ENCODE measurements at places on chromosomes 2 and 18. TPM values are rescaled to one million over a fixed set of nuclear protein-coding genes. Genes with fewer than 3 reads are reported as not detected.

- no peaks in the 10 kb centered on the region for H3K4me1 ChIP-seq
- no peak for DNase-seq
- no peaks in the 10 kb centered on the region for H3K36me3 ChIP-seq
- no peak overlapping the region for H3K27ac ChIP-seq
Observed at GRCh38 chr2:67243919-67244318, 153.2 kb upstream of the ETAA1 start.

DNA sequence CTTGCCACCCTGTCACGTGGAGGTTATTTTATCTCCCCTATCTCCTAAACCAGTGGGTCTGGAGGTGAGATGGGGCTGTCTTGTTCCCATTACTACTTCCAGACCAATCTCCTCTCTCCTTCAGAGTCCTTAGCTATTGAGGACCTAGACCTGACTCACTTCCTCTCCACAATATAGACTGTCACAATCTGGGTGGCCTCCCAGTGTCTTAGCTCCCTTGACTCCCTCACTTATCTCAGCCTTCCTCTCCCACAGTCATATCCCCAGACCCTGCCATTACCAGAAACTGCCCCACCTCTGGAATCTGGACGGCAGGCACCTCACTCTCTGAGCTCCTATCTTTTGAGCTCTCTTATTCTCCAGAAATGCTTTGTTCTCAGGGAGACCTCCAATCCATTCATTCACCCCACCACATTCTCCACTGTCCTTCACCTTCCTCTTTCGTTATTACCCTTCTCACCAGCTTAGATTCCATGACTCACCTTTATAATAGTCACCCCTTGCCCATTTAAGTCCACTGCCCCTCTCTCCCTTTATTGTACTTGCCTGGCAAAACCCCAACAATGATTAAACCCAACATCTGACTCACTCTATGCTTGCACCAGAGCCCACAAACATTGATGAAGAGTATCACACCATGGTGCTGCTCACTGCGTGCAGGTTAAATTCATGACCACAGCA lies 23.3 kb upstream of the SIX3 start:
- no peak overlapping the region for H3K4me3 ChIP-seq
- H3K27ac ChIP-seq: no peak overlapping the region
- no peaks in the 10 kb centered on the region for H3K36me3 ChIP-seq
- H3K4me1 ChIP-seq: no peaks in the 10 kb centered on the region
- peaks cover 36% of the 10 kb centered on the region for H3K27me3 ChIP-seq
- no peak for DNase-seq

The CD207 gene
- total RNA-seq: not detected

- no peaks in the 10 kb centered on the region for H3K36me3 ChIP-seq
- H3K4me1 ChIP-seq: no peaks in the 10 kb centered on the region
- H3K27me3 ChIP-seq: no peaks in the 10 kb centered on the region
- DNase-seq: no peak
Observed at GRCh38 chr2:128600581-128601297, 282.1 kb upstream of the HS6ST1 start.

The IL18RAP gene
- total RNA-seq: 9.0 TPM

The KYNU gene
- not detected for total RNA-seq

DNA sequence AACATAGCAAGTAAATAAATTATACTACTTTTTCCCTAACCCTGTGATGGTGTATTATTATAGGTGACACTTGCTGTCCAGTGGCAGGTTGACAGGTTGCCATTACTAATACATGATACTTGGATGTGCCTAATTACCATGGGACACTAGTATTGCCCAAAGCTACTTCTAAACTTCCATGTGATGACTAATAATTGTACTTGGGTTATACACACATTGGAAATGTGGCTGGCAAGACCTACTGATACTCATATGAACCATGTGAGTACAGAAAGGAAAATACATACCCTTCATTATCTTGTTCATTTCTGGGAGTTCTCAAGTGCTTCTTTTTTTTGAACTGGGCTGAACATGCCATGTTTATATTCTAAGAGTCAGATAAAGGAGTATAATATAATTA lies 156.4 kb downstream of the IKZF2 start:
- H3K4me3 ChIP-seq: no peak overlapping the region
- no peaks in the 10 kb centered on the region for H3K27me3 ChIP-seq
- H3K36me3 ChIP-seq: no peaks in the 10 kb centered on the region

DNA sequence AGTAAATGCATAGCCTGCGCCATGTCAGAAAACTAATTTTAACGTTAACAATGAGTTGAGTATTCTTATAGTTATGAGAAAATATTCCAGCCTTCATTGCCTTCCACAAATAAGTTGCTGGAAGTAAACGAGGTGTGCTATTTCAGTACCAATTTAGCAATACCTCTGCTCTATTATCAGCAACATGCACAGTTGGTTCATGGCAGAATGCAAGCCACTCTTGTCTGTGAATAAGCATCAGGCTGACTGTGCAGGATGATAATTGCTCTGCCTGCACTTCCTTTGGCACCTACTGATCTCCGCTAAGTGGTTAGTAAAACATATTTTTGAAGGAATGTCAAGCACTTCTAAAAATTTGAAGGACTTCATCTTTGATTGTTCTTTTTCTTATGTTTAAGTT lies 261.9 kb upstream of the SIX3 start:
- H3K27me3 ChIP-seq: no peaks in the 10 kb centered on the region
- no peak overlapping the region for H3K4me3 ChIP-seq
- H3K27ac ChIP-seq: no peak overlapping the region
- no peaks in the 10 kb centered on the region for H3K4me1 ChIP-seq
- DNase-seq: no peak

The C1QL2 gene
- not detected for total RNA-seq

DNA sequence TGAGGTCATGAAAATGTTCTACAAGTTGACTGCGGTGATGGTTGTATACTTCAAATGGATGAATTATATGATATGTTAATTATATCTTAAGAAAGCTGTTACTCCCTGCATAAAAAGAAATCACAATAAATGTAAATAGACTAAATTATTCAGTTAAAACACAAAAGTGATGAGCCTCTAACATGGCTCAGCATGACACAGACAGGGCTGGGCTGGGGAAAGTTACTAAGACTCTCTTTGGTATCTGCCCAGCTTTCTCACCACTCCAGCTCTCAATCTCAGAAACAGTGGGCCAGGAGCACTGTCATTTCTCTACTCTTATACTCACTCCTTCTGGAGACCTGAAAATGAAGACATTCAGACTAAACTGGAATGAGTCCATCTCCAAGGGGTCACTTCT lies 3.5 kb downstream of the CYP27C1 start:
- no peaks in the 10 kb centered on the region for H3K36me3 ChIP-seq
- DNase-seq: no peak
- H3K27ac ChIP-seq: no peak overlapping the region
- H3K4me1 ChIP-seq: peaks cover 18% of the 10 kb centered on the region

GRCh38 chr2:132815516-132815915 lies 145.5 kb upstream of the LYPD1 start:
- DNase-seq: no peak
- no peak overlapping the region for H3K4me3 ChIP-seq
- no peaks in the 10 kb centered on the region for H3K4me1 ChIP-seq
- no peaks in the 10 kb centered on the region for H3K27me3 ChIP-seq

The PLA2R1 gene
- total RNA-seq: not detected

DNA sequence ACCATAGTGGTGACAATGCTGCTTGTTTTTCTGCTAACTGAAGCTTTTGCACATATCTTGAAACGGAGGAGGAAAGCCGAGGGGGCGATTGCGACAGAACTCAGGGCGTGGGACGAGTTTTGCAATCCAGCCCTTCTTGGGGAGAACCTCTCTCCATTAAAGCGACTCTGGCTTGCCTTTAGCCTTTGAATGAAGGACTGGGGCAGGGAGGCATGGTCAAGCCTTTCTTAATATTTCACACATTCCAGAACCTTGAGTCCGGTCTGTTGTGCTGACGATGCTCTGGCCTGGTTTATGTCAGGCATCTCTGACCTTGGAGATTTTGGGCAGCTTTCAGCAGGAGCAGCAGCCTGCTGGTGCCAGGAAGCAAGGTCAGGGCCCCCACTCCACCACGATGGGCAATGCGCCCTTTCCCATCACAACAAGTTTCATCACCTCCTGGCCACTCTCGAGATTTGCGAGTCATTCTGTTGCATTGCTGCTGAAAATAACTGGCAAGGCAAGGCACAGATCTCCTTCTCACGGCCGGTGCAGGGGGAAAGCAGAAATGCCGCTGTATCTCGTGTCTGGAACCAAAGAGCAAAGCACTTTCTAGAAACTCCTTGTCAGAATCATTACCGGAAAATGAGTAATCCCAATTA lies 10.8 kb downstream of the EMILIN2 start:
- no peak for DNase-seq
- H3K27me3 ChIP-seq: peaks cover 2% of the 10 kb centered on the region
- H3K4me1 ChIP-seq: peaks cover 10% of the 10 kb centered on the region
- H3K4me3 ChIP-seq: no peak overlapping the region

The PSD4 gene
- 170 TPM for total RNA-seq

The GLI2 gene
- not detected for total RNA-seq

DNA sequence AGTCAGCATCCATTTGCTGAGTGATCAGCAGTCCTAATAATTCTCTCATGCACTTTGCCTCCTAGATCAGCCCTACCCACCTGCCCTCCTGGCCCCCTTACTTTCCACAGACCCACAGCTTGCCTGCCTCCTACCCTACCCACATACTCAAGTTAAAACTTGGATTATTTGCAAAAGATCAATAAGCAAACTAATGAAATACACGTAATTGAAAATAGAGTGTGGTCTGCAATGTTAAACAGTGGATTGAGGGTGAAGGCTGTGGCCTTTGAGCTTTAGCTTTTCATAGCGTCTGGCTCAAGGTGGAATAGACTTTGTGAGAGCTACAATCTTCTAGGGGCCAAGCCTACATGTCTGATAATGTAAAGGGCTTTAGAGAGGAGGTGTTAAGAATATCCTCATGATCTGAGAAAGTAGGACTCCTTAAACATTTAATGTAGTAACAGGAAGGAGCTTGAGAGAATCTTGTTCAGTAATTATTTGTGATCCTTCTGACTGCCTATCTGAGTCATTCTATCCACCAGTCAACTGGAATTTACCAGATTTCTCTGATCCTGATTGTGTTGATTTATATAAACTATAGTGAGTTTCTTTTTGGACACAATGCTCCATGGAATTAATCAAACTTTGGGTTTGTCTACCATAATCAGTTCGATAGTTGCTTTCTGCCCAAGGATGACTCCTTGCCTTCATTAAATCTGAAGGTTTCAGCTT lies 310.0 kb downstream of the HRH4 start:
- DNase-seq: no peak
- no peak overlapping the region for H3K4me3 ChIP-seq
- H3K27ac ChIP-seq: no peak overlapping the region
- H3K4me1 ChIP-seq: no peaks in the 10 kb centered on the region
- no peaks in the 10 kb centered on the region for H3K36me3 ChIP-seq

The ITPRIPL1 gene
- total RNA-seq: 30.2 TPM

The NTSR2 gene
- total RNA-seq: not detected

The DSEL gene
- total RNA-seq: 0.12 TPM

- peaks cover 3% of the 10 kb centered on the region for H3K27me3 ChIP-seq
- peaks cover 31% of the 10 kb centered on the region for H3K4me1 ChIP-seq
- H3K36me3 ChIP-seq: no peaks in the 10 kb centered on the region
- no peak overlapping the region for H3K4me3 ChIP-seq
Observed at GRCh38 chr2:112712465-112712864, 8.4 kb upstream of the NT5DC4 start.

GRCh38 chr2:219661955-219662395 lies 34.5 kb downstream of the SLC4A3 start:
- no peak for DNase-seq
- no peak overlapping the region for H3K27ac ChIP-seq
- H3K36me3 ChIP-seq: no peaks in the 10 kb centered on the region
- H3K4me3 ChIP-seq: no peak overlapping the region
- H3K4me1 ChIP-seq: no peaks in the 10 kb centered on the region

- no peaks in the 10 kb centered on the region for H3K4me1 ChIP-seq
- DNase-seq: no peak
- H3K36me3 ChIP-seq: no peaks in the 10 kb centered on the region
- no peak overlapping the region for H3K4me3 ChIP-seq
- no peak overlapping the region for H3K27ac ChIP-seq
Observed at GRCh38 chr2:47735136-47735869, 47.6 kb upstream of the MSH6 start.

- H3K4me1 ChIP-seq: no peaks in the 10 kb centered on the region
- no peak overlapping the region for H3K27ac ChIP-seq
- no peaks in the 10 kb centered on the region for H3K36me3 ChIP-seq
- no peak overlapping the region for H3K4me3 ChIP-seq
- no peak for DNase-seq
- H3K27me3 ChIP-seq: no peaks in the 10 kb centered on the region
Observed at GRCh38 chr2:59461127-59461526, 1092.3 kb downstream of the BCL11A start.

- H3K4me1 ChIP-seq: peaks cover 6% of the 10 kb centered on the region
- peak; percentile 68 for DNase-seq
- no peaks in the 10 kb centered on the region for H3K36me3 ChIP-seq
- H3K4me3 ChIP-seq: peak overlapping the region; percentile 43
- H3K27ac ChIP-seq: no peak overlapping the region
- peaks cover 24% of the 10 kb centered on the region for H3K27me3 ChIP-seq
Observed at GRCh38 chr18:77899972-77900754, 650.5 kb downstream of the GALR1 start.

GRCh38 chr2:45782436-45782835 lies 131.0 kb downstream of the PRKCE start:
- H3K27me3 ChIP-seq: no peaks in the 10 kb centered on the region
- H3K36me3 ChIP-seq: no peaks in the 10 kb centered on the region
- H3K27ac ChIP-seq: no peak overlapping the region
- DNase-seq: no peak
- peaks cover 16% of the 10 kb centered on the region for H3K4me1 ChIP-seq

The PTPRM gene
- 8.6 TPM for total RNA-seq

GRCh38 chr2:44949329-44950151 lies 8.0 kb downstream of the SIX3 start:
- H3K27ac ChIP-seq: no peak overlapping the region
- no peak for DNase-seq
- H3K4me3 ChIP-seq: no peak overlapping the region
- H3K27me3 ChIP-seq: peaks cover 77% of the 10 kb centered on the region
- H3K36me3 ChIP-seq: no peaks in the 10 kb centered on the region
- H3K4me1 ChIP-seq: peaks cover 17% of the 10 kb centered on the region

The NLRC4 gene
- total RNA-seq: 0.33 TPM

The GALR1 gene
- not detected for total RNA-seq

DNA sequence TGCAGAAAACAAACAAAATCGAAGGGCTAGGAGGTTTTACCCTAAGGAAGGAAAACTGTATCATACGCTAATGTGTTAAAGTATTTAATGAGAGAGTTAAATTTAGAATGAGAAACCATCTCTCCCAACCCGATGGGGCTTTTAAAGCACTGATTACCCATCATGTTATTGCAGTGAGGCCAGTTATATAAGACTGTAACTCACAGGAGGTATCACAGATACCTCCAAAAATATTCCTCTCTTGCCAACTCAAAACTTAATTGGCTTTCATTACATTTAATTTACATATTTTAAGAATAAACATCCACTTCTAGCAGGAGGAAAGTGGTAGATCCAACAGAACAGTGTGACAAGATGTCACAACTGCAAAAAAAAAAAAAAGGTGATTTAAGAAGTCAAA lies 56.3 kb downstream of the RPL31 start:
- no peaks in the 10 kb centered on the region for H3K27me3 ChIP-seq
- H3K27ac ChIP-seq: no peak overlapping the region
- no peaks in the 10 kb centered on the region for H3K4me1 ChIP-seq
- H3K36me3 ChIP-seq: no peaks in the 10 kb centered on the region
- no peak for DNase-seq

GRCh38 chr2:3545788-3546478 lies 12.2 kb downstream of the RNASEH1 start:
- no peak overlapping the region for H3K27ac ChIP-seq
- H3K27me3 ChIP-seq: no peaks in the 10 kb centered on the region
- H3K4me1 ChIP-seq: no peaks in the 10 kb centered on the region
- H3K36me3 ChIP-seq: peaks cover 59% of the 10 kb centered on the region
- no peak overlapping the region for H3K4me3 ChIP-seq
- no peak for DNase-seq

All from activated CD4-positive, alpha-beta memory T cell treated with anti-CD3 and anti-CD28 coated beads for 36 hours (primary cell).